G401 (cell line): ENCODE measurements at places on chromosomes 11 and 22. TPM values are rescaled to one million over a fixed set of nuclear protein-coding genes. Genes with fewer than 3 reads are reported as not detected.
A peak's percentile ranks its signal among the peaks of the same experiment; 100 is the strongest.

The TRIM21 gene
- 14.5 and 20.7 TPM in 2 replicates for total RNA-seq

- no peak for DNase-seq
Observed at GRCh38 chr11:34292111-34292510, 65.7 kb downstream of the ABTB2 start.

DNA sequence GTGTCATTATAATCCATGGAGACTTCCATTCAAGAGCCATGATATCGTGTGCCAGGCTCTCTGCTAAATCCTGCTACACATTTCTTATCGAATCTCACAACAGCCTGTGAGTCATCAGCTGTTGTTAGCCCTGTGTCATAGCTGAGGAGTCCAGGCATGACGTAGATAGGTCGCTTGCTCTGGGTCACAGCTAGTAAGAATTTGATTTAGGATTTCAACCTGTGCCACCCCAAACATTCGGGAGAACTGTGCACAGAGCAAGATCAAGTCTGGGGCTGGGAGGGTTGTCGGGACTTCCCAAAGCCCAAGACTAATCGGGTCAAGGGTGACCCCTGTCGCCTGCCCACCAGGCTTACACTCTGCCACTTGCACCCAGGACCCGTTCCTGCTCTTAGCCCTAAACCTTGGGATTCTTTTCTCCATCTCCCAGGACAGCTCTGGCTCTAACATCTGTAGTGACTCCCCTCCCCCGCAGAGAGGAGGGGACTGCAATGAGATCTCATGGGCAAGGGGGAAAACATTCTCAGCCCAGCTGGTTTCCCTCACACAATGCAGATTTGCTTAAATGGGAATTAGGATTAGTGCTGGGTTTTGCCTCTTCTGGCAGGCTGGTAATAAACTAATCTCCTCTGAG, 34.3 kb downstream of the TSPAN18 start:
- DNase-seq = no peak

The OR10A5 gene
- not detected in 2 replicates for total RNA-seq

- no peak for DNase-seq
Observed at GRCh38 chr11:15280393-15280792, 165.7 kb downstream of the INSC start.

- DNase-seq = peak; percentile 56
Observed at GRCh38 chr11:94504689-94505293, 7.5 kb upstream of the C11orf97 start.

GRCh38 chr11:133323354-133323753, 208.9 kb downstream of the OPCML start:
- DNase-seq = no peak

The ALDH3B1 gene
- 1.2 and 2.1 TPM in 2 replicates for total RNA-seq

DNA sequence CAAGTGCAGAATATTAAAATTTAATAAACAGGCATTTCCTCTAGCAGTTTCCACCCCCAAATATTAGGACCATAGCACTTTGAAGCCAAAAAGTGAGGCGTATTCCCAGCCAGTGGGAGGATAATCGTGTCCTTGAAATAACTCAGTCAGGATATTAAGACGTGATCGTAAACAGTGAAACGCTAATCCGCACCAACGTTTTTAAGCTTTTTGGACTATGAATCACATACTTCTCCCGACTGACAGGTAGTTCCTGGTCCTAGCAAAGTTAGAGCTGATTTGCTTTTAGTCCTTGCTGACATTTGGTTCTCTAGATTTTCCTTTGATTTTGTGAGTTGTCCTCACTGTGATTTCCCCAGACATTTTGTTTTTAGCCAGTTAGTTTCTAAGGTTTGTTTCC, 197.1 kb upstream of the ARHGAP20 start:
- no peak for DNase-seq

The IL17REL gene
- not detected in 2 replicates for total RNA-seq

The KRTAP5-2 gene
- not detected in 2 replicates for total RNA-seq

- peak; percentile 38 for DNase-seq
Observed at GRCh38 chr22:39306456-39307361, 12.7 kb downstream of the RPL3 start.

The CD3D gene
- not detected in 2 replicates for total RNA-seq

- no peak for DNase-seq
Observed at GRCh38 chr11:79102840-79103239, 338.0 kb downstream of the TENM4 start.

- DNase-seq = peak; percentile 95
Observed at GRCh38 chr11:65489035-65489705, 9.7 kb upstream of the MALAT1 start.

GRCh38 chr11:13210424-13210823, 67.2 kb upstream of the BMAL1 start:
- peak; percentile 87 for DNase-seq

The MMP3 gene
- total RNA-seq = not detected in 2 replicates

GRCh38 chr22:49751318-49751965, 76.2 kb downstream of the BRD1 start:
- no peak for DNase-seq

GRCh38 chr11:107957109-107957588, 28.9 kb downstream of the RAB39A start:
- DNase-seq = peak; percentile 63

The PANX3 gene
- total RNA-seq = not detected in 2 replicates
